ENCODE measurements at places on chromosomes 7 and 10. TPM values are rescaled to one million over a fixed set of nuclear protein-coding genes. Genes with fewer than 3 reads are reported as not detected.

- no peaks in the 10 kb centered on the region for H3K27me3 ChIP-seq
- no peak for DNase-seq
- H3K27ac ChIP-seq = no peak overlapping the region
- H3K4me3 ChIP-seq = no peak overlapping the region
- H3K36me3 ChIP-seq = no peaks in the 10 kb centered on the region
- no peaks in the 10 kb centered on the region for H3K4me1 ChIP-seq
Measured at GRCh38 chr7:82375713-82376112, 67.9 kb downstream of the CACNA2D1 start.

DNA sequence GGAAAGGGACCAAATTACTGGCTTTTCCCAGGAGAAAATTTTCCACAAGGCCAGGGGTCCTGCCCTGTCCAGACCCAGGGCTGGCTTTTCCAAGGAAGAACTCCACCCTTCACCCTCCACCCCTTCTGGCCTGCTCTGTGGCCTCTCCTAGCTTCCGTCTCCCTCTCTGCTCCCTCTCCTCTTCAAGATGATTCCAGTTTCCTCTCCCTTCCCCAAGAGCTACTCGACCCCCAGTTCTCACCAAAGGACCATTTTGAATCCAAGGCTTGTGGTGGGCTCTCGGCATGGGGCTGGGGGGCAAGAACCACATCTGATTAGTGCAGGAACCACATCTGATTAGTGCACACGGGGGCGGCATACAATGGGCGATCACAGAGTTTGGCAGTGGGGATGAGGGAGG is 7.7 kb downstream of the CHAT start:
- DNase-seq = no peak
- H3K27ac ChIP-seq = no peak overlapping the region
- H3K27me3 ChIP-seq = no peaks in the 10 kb centered on the region
- no peaks in the 10 kb centered on the region for H3K36me3 ChIP-seq
- no peak overlapping the region for H3K4me3 ChIP-seq

DNA sequence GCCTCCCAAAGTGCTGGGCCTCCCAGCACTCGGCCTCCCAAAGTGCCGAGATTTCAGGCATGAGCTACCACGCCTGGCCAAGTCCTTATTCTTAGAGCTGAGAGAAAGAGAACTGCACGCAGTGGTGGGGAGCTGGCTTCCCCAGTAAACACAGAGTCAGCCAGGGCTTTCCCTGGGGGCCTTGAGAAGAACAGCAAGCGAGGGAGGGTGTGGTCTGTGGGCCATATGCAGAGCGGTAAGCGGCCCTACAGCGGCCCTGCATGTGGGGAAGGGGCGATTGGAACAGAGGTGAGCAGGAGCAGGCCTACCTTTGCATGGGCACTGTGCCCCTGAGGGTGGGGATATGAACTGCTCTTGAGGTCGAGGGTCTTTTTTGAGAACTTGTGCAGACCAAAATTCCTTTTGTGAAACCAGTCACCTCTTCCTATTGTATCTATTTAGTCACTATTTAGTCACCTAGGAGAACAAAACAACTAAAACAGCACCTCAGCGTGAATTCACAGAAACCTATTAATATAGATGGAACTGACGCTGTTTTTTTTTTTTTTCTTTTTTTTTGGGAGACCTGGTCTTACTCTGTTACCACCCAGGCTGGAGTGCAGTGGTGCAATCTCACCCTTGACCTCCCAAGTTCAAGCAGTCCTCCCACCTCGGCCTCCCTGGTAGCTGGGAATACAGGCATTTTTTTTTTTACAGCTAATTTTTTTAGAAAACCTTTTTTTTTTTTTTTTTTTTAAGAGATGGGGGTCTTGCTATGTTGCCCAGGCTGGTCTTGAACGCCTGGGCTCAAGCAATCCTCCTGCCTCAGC is 36.9 kb upstream of the SH2D4B start:
- DNase-seq = no peak
- H3K36me3 ChIP-seq = no peaks in the 10 kb centered on the region
- H3K27ac ChIP-seq = peak overlapping the region; percentile 77
- H3K4me3 ChIP-seq = no peak overlapping the region
- no peaks in the 10 kb centered on the region for H3K4me1 ChIP-seq
- no peaks in the 10 kb centered on the region for H3K27me3 ChIP-seq

GRCh38 chr7:140867467-140868462 is 57.0 kb downstream of the BRAF start:
- H3K4me3 ChIP-seq = no peak overlapping the region
- DNase-seq = no peak
- H3K27me3 ChIP-seq = no peaks in the 10 kb centered on the region
- no peak overlapping the region for H3K27ac ChIP-seq
- H3K4me1 ChIP-seq = no peaks in the 10 kb centered on the region

DNA sequence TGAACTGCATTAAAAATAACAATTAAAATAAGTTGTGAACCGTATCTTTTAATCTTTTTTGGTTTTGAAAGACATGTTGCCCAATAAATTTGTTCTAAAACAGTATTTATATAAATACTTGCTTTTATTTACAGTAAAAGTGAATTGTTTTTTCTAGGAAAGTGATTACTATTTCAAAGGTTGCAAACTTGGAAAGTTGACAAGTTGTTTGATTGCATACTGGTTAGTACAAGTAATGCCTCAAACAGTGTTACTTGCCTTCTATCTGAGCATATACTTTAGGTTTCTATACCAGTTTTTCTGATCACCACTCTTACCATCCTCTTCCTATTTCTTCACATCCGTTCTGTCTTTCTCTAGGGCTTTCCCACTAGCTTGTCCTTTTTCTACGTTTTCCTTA is 212.6 kb downstream of the FOXP2 start:
- no peak overlapping the region for H3K4me3 ChIP-seq
- H3K4me1 ChIP-seq = no peaks in the 10 kb centered on the region
- H3K27me3 ChIP-seq = no peaks in the 10 kb centered on the region
- no peak for DNase-seq
- no peaks in the 10 kb centered on the region for H3K36me3 ChIP-seq

DNA sequence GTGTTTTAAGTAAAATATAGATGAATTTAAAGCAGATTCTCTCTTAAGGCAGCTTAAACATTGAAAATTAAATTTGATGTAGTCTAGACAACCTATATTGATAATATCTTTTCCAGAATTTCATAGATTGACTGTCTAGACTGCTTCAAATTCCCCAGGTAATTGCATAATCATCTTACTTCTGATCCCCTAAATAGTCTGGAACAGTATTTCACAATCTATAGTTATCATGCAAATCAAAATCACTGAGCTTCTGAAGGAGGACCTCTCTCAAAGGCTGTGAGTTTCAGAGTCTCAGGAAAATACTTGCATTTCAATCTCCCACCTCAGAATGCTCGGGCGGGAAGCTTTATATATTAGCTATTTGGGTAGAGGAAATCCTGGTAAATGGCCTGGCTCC is 87.3 kb downstream of the SEMA3A start:
- no peak for DNase-seq
- H3K36me3 ChIP-seq = no peaks in the 10 kb centered on the region
- H3K27ac ChIP-seq = no peak overlapping the region
- H3K27me3 ChIP-seq = no peaks in the 10 kb centered on the region
- H3K4me1 ChIP-seq = peaks cover 12% of the 10 kb centered on the region
- H3K4me3 ChIP-seq = no peak overlapping the region

GRCh38 chr7:20432071-20432470 is 101.4 kb downstream of the ITGB8 start:
- H3K4me3 ChIP-seq = no peak overlapping the region
- no peaks in the 10 kb centered on the region for H3K36me3 ChIP-seq
- H3K27me3 ChIP-seq = no peaks in the 10 kb centered on the region
- DNase-seq = no peak

EXOC6 gene
- total RNA-seq = 7.0 TPM

- no peaks in the 10 kb centered on the region for H3K27me3 ChIP-seq
- DNase-seq = no peak
- no peak overlapping the region for H3K27ac ChIP-seq
Measured at GRCh38 chr7:29853789-29854188, 47.5 kb downstream of the WIPF3 start.

GRCh38 chr7:781186-781849 is 51.0 kb upstream of the SUN1 start:
- peaks cover 20% of the 10 kb centered on the region for H3K4me1 ChIP-seq
- H3K27me3 ChIP-seq = no peaks in the 10 kb centered on the region
- peak overlapping the region; percentile 85 for H3K27ac ChIP-seq

- H3K4me3 ChIP-seq = no peak overlapping the region
- no peak for DNase-seq
Measured at GRCh38 chr10:43226851-43227845, 39.7 kb downstream of the RASGEF1A start.

INPP5A gene
- 116 TPM for total RNA-seq

DNA sequence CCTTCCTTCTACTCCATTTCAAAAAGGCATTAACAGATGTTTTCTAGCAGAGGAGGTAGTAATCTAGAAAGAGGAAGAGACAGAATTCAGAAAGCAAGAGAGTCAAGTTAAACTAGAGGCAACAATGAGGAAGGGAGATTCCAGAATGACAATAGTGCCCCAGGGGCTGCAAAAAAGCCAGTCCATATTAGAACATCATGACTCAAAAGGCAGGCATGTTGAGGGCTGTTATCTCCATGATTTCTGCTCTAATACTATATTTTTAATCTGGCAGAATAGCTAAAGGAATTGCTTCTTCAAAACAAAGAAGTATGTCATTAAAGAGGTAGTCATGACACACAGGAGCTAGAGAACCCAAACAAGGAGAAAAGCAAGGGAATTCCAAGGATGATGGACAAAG is 599.6 kb downstream of the INHBA start:
- no peaks in the 10 kb centered on the region for H3K4me1 ChIP-seq
- no peak overlapping the region for H3K4me3 ChIP-seq
- H3K27ac ChIP-seq = no peak overlapping the region
- DNase-seq = no peak
- H3K36me3 ChIP-seq = no peaks in the 10 kb centered on the region

DNA sequence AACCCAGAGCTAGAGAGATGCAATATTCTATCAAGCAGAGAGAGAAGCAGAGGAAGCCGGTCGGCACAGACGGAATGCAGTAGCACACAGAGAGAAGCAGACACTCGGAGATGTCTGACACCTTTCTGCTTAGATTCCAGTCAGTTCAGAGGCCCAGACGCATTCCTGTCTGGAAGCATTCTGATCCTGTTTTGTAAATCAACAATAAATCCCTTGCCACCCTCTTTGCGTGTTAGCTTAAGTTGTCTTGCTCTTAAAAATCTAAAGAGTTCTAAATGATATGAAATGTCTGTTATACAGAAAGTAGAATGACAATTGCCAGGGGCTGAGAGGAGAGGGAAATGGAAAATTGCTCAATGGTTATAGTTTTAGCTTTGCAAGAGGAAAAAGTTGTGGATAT is 27.4 kb upstream of the ATRNL1 start:
- H3K27me3 ChIP-seq = no peaks in the 10 kb centered on the region
- H3K4me1 ChIP-seq = no peaks in the 10 kb centered on the region
- DNase-seq = no peak
- no peak overlapping the region for H3K4me3 ChIP-seq
- no peak overlapping the region for H3K27ac ChIP-seq

DNA sequence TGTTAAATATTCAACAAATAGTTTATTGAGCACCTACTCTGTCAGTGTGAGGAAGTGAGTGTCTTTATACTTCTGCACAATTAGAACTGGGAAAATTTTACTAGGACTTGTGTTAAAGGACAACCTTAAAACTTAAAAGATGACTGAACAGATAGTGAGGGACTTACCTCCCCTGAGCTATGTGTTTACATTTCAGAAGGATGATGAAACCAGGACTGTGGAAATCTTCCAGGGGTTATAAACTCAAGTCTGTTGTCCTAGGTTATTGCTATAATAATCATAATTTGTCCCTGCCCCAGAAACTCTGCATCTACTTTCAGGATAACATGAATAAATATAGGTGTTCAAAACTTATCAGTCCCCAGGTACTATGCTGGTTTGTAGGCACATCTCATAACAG is 261.0 kb upstream of the MKLN1 start:
- no peak overlapping the region for H3K27ac ChIP-seq
- DNase-seq = no peak
- no peaks in the 10 kb centered on the region for H3K4me1 ChIP-seq
- no peak overlapping the region for H3K4me3 ChIP-seq
- H3K36me3 ChIP-seq = peaks cover 3% of the 10 kb centered on the region

DNA sequence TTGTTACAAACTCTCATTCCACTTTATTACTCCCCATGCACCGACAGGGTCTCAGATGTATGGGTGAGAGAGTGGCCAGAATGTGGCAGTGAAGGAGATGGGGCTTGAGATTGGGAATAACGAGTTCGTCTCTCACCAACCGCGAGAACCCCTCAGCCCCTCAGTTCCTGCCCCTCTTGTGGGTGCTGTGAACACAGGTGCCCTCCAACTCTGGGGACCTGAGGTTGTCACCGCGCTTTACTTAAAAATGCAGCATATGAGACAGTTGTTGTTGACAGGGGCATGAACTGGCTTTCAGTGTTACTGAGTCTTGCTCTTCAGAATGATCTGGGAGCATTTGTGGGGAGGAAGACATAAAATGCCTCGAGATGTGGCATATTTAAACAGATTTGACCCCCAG is 290.0 kb downstream of the WDR37 start:
- DNase-seq = no peak
- H3K4me1 ChIP-seq = no peaks in the 10 kb centered on the region
- no peak overlapping the region for H3K4me3 ChIP-seq
- no peaks in the 10 kb centered on the region for H3K36me3 ChIP-seq
- H3K27me3 ChIP-seq = no peaks in the 10 kb centered on the region

- H3K4me1 ChIP-seq = no peaks in the 10 kb centered on the region
- no peak for DNase-seq
- no peak overlapping the region for H3K27ac ChIP-seq
- H3K4me3 ChIP-seq = no peak overlapping the region
Measured at GRCh38 chr7:142476077-142476476, 218.2 kb upstream of the PRSS58 start.

DNA sequence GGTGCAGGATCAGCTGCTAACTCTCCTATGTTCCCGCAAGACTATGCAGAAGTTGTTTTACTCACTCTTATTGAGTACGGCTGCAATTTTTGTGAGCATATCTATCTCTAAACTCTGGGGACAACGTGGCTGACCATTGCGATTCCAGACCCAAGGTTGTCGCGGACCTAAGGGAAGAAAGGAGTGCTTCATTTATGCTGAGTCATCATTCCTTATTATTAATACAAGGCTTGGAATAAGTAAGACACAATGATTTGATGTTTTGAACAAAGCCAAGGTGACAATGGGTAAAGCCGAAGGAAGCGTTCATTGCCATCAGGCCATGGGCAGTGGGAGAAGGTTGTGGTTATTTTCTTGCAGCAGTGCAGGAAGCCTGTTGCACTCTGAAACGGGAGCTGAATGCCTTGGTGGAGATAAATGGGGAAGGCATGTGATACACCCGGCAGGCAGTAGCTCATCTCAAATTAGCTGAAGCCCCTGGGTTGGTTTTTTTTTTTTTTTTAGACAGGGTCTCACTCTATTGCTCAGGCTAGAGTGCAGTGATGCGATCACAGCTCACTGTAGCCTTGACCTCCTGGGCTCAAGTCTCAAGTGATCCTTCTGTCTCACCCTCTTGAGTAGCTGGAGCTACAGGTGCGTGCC is 605.7 kb downstream of the TYW1 start:
- no peaks in the 10 kb centered on the region for H3K27me3 ChIP-seq
- no peak overlapping the region for H3K4me3 ChIP-seq
- no peak overlapping the region for H3K27ac ChIP-seq
- no peak for DNase-seq

GRCh38 chr7:116691664-116692063 is 19.7 kb downstream of the MET start:
- no peak overlapping the region for H3K4me3 ChIP-seq
- no peaks in the 10 kb centered on the region for H3K27me3 ChIP-seq
- H3K4me1 ChIP-seq = no peaks in the 10 kb centered on the region
- H3K36me3 ChIP-seq = no peaks in the 10 kb centered on the region
